ENCODE measurements at places on chromosomes 6 and 20.

- DNase-seq, result no peak
Measured at GRCh38 chr6:36195471-36196112, 952 bp upstream of the BRPF3 start.

DNA sequence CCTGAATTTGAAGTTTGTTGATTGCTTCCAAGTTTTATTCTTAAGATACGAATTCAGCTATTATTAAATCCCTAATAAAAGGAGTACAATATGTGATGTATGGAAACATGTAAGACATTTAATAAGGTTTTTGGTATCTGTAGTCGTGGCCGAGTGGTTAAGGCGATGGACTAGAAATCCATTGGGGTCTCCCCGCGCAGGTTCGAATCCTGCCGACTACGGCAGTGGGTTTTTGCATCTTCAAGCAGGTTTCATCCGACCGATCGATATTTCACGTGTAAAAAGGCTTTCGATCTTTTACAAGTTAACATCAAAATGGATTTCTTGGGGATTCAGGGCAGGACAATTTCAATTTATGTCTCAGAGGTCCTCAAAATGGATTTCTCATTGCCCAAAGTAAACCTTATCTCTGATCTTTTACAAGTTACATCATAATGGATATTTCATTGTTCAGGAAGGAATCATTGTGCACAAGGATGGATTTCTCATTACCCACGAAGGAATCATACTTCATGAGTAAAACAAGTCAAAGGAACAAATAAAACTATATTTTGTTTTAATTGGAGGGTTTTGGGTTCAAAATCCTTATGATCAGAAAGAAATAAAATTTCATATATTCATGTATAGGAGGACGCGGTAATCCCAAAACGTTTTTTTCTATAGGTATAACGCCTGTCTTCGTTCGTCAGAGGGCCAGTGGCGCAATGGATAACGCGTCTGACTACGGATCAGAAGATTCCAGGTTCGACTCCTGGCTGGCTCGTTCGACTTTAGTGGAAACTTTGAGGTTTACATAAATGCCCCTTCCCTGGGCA lies 37.3 kb upstream of the BTN3A2 start:
- no peak for DNase-seq

DNA sequence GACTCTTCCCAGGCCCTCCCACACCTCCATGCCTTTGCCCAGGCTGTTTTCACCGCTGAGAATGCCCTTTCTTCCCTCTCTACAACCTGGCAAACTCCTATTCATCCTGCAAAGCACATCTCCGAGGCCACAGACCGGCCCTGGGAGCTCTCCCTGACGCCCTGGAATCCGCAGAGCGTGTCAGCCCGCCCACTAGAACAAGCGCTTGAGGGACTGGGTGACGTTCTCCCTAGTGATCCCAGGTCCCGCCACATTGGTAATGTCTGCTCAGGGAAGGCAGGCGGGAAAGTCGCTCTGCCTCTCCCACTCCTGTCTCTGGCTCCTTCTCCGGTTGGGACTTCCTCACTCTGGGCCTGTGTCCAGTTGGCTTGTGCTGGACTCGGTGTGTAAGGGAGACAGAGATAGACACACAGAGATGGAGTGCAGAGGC lies 61.6 kb downstream of the SRC start:
- no peak for DNase-seq

DNA sequence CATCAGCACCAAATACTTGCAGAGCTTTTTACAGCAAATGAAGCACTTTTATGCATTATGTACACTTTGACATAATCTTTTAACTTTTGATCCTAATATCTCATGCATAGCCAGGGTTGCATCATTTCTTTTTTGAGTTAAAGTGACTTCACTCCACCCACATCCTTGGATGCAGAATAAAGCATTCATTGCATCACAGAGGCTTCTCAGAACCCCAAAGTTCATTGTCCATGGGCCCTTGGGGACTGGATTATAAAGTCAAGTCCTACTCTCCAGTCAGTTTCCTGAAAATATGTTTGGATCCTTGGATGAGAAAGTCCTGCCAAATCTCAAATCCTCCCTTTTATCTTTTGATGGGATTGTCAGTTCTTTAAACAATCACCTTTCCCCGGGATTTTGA lies 10.6 kb upstream of the EFHC1 start:
- DNase-seq, result no peak

GRCh38 chr6:154292855-154293519 lies 63.6 kb downstream of the IPCEF1 start:
- DNase-seq, result no peak

DNA sequence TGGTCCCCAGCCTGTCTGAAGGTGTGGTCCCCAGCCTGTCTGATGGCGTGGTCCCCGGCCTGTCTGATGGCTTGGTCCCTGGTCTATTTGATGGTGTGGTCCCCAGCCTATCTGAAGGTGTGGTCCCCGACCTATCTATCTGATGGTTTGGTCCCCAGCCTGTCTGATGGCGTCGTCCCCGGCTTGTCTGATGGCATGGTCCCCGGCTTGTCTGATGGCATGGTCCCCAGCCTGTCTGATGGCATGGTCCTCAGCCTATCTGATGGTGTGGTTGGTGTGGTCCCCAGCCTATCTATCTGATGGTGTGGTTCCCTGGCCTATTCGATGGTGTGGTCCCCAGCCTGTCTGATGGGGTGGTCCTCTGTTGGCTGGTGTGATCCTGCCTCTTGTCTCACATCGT lies 18.2 kb upstream of the MRGBP start:
- no peak for DNase-seq
